Progenitor cell of endocrine pancreas (in vitro differentiated cells): ENCODE measurements at places on chromosomes 7 and 10. TPM values are rescaled to one million over a fixed set of nuclear protein-coding genes. Genes with fewer than 3 reads are reported as not detected.

- no peaks in the 10 kb centered on the region for H3K36me3 ChIP-seq
- no peak overlapping the region for H3K4me3 ChIP-seq
- H3K27me3 ChIP-seq = peaks cover 43% of the 10 kb centered on the region
- H3K4me1 ChIP-seq = peaks cover 4% of the 10 kb centered on the region
- no peak overlapping the region for H3K27ac ChIP-seq
These were observed 28.2 kb upstream of the C10orf53 start for GRCh38 chr10:49651039-49651835.

GRCh38 chr10:128573281-128573845 is 447.1 kb upstream of the MKI67 start:
- no peaks in the 10 kb centered on the region for H3K4me1 ChIP-seq
- H3K36me3 ChIP-seq = no peaks in the 10 kb centered on the region
- peaks cover 44% of the 10 kb centered on the region for H3K27me3 ChIP-seq
- no peak for DNase-seq
- no peak overlapping the region for H3K27ac ChIP-seq

DNA sequence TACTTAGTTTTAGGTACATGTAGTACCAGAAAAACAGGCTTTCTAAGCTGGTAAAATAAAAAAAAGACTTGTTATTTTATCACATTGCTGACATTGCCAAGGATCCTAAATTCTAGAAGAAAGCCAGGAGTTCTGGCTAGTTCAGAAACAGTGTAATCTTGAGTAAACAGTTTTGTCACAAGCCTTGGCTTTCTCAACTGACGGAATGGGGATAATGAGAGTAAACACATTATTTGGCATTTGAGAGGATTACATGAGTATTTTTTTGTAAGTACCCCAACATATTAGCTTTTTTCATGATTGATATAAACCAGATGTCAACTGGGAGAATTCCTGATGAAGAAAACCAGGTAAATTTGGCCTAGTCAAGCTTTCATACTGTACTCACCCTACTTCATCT is 269.8 kb downstream of the SORCS1 start:
- H3K4me3 ChIP-seq = no peak overlapping the region
- H3K4me1 ChIP-seq = peaks cover 29% of the 10 kb centered on the region
- no peak for DNase-seq
- H3K27me3 ChIP-seq = no peaks in the 10 kb centered on the region

DNA sequence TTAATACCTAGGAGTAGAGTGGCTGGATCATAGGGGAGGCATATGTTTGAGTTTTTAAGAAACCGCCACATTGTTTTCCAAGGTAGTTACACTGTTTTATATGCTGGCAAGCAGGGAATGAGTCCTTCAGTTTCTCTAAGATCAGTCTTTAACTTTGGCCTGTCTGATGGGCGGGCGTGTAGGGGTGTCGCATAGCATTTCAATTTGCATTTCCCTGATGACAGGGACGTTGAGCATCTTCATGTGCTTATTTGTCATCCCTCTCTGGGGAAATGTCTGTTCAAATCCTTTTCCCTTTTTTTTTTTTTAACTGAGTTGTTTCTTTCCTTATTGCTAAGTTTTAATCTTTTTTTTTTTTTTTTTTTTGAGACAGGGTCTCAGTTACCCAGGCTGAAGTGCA is 9.8 kb downstream of the MTG1 start:
- peaks cover 44% of the 10 kb centered on the region for H3K36me3 ChIP-seq
- no peaks in the 10 kb centered on the region for H3K27me3 ChIP-seq
- H3K4me1 ChIP-seq = peaks cover 4% of the 10 kb centered on the region
- no peak for DNase-seq
- H3K4me3 ChIP-seq = no peak overlapping the region

ERVW-1 gene
- total RNA-seq = not detected in 2 replicates

- peaks cover 19% of the 10 kb centered on the region for H3K27me3 ChIP-seq
- no peak overlapping the region for H3K27ac ChIP-seq
- no peaks in the 10 kb centered on the region for H3K4me1 ChIP-seq
- DNase-seq = no peak
- H3K4me3 ChIP-seq = no peak overlapping the region
- H3K36me3 ChIP-seq = no peaks in the 10 kb centered on the region
These were observed 591.5 kb downstream of the DNAJB6 start for GRCh38 chr7:157928171-157928794.

EBF3 gene
- 0.19 and 0.38 TPM in 2 replicates for total RNA-seq

- peaks cover 21% of the 10 kb centered on the region for H3K27me3 ChIP-seq
- no peaks in the 10 kb centered on the region for H3K4me1 ChIP-seq
- H3K4me3 ChIP-seq = no peak overlapping the region
- no peak overlapping the region for H3K27ac ChIP-seq
- no peaks in the 10 kb centered on the region for H3K36me3 ChIP-seq
These were observed 224.0 kb upstream of the GRB10 start for GRCh38 chr7:51006483-51007235.

- H3K27ac ChIP-seq = no peak overlapping the region
- H3K4me3 ChIP-seq = no peak overlapping the region
- H3K27me3 ChIP-seq = peaks cover 12% of the 10 kb centered on the region
- no peaks in the 10 kb centered on the region for H3K36me3 ChIP-seq
These were observed 77.5 kb downstream of the AFAP1L2 start for GRCh38 chr10:114326795-114327194.

HOGA1 gene
- total RNA-seq = 10.5 and 11.9 TPM in 2 replicates

STRA8 gene
- total RNA-seq = not detected in 2 replicates

LIPN gene
- total RNA-seq = not detected in 2 replicates

GRCh38 chr10:61896854-61897661 is 4.4 kb upstream of the ARID5B start:
- peak overlapping the region; percentile 81 for H3K4me3 ChIP-seq
- no peaks in the 10 kb centered on the region for H3K36me3 ChIP-seq
- peaks cover 29% of the 10 kb centered on the region for H3K4me1 ChIP-seq
- DNase-seq = peak; percentile 49
- peak overlapping the region; percentile 93 for H3K27ac ChIP-seq
- peaks cover 7% of the 10 kb centered on the region for H3K27me3 ChIP-seq

DNA sequence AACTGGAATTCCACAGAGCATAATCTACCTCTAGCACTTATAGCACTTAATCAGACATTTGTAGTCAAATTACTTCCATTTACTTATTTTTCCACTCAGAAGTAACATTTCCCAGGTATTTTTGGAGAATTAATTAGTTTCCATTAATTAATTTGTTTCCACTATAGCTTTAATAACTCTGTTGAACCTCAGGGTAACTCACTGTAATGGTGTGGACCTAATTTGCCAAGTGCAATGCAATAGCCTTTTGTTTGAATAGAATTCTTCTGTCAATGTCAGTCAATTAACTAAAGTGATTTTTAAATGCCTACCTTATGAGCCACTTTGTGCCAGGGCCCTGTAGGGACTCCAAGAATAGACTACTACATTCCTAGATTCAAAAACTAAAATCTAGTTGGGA is 115.4 kb downstream of the CSTF2T start:
- no peak overlapping the region for H3K4me3 ChIP-seq
- no peaks in the 10 kb centered on the region for H3K27me3 ChIP-seq
- DNase-seq = no peak
- H3K27ac ChIP-seq = no peak overlapping the region
- peaks cover 3% of the 10 kb centered on the region for H3K4me1 ChIP-seq
- H3K36me3 ChIP-seq = no peaks in the 10 kb centered on the region

GRCh38 chr7:155168597-155169480 is 98.7 kb downstream of the HTR5A start:
- no peak for DNase-seq
- H3K27ac ChIP-seq = no peak overlapping the region
- H3K4me1 ChIP-seq = no peaks in the 10 kb centered on the region
- no peak overlapping the region for H3K4me3 ChIP-seq
- H3K27me3 ChIP-seq = peaks cover 6% of the 10 kb centered on the region
- H3K36me3 ChIP-seq = no peaks in the 10 kb centered on the region

DNA sequence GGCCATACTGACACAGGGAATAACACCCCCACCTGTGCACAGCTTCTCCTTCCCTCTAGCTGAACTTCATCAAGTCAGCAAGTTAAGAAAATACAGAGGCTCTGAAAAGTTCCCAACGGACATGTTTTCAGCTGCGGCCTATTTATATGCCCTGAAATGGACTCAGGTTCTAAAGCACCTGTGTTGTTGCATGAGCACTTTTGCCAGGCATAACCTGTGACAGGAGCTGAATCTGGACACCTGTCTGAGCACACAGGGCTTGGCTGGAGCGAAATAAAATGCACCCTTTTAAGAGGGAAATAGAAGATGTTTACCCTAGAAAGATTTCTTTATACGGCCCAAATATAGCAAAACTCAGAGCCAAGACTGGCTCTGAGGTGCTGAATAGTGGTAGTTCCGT is 46.7 kb downstream of the COBL start:
- H3K27me3 ChIP-seq = peaks cover 12% of the 10 kb centered on the region
- peaks cover 1% of the 10 kb centered on the region for H3K36me3 ChIP-seq
- peaks cover 20% of the 10 kb centered on the region for H3K4me1 ChIP-seq
- no peak for DNase-seq
- no peak overlapping the region for H3K27ac ChIP-seq

PLXNA4 gene
- total RNA-seq = 0.38 and 0.40 TPM in 2 replicates

LIPF gene
- not detected in 2 replicates for total RNA-seq

DNA sequence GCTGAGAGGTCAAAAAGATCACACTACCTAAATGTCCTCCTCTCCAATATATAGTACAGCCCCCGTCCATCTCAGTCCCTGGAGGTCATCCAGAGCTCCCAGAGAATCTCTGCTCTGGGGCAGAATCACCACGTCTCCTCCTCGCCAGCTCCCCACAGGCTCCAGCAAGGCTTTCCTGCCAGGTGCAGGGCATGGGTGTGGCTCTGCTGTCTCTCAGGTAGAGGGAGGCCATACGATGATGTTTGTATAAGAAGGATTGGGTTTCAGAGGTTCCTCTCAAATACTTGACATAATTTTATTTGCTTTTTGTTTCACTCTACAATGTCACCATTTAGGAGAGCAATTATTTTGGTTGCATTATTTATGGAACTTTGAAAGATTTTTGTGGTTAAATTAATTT is 98.3 kb upstream of the PRSS58 start:
- no peaks in the 10 kb centered on the region for H3K36me3 ChIP-seq
- H3K27me3 ChIP-seq = peaks cover 12% of the 10 kb centered on the region
- peaks cover 2% of the 10 kb centered on the region for H3K4me1 ChIP-seq
- no peak overlapping the region for H3K4me3 ChIP-seq
- no peak overlapping the region for H3K27ac ChIP-seq

PHTF2 gene
- 12.3 and 13.0 TPM in 2 replicates for total RNA-seq

- H3K36me3 ChIP-seq = peaks cover 8% of the 10 kb centered on the region
- no peak for DNase-seq
- no peaks in the 10 kb centered on the region for H3K27me3 ChIP-seq
- no peak overlapping the region for H3K4me3 ChIP-seq
These were observed 130.3 kb downstream of the NRF1 start for GRCh38 chr7:129741743-129742213.

DNA sequence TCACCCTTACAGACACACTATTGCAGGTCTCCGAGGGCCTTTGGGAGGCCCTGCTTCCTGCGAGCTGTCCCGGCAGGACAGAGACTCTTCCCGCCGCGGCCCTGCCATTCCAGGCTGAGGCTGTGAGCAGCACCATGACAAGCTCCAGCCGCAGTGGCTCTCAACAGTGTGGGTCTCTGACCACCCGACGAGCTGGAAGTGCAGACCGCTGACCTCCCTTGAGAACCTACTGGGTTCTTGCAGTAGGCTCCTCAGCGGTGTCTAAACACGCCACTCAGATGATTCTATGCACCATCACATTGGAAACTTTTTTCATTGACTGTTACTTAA is 303.4 kb downstream of the WDR37 start:
- no peak overlapping the region for H3K27ac ChIP-seq
- H3K27me3 ChIP-seq = peaks cover 12% of the 10 kb centered on the region
- no peak overlapping the region for H3K4me3 ChIP-seq
- H3K36me3 ChIP-seq = no peaks in the 10 kb centered on the region
- no peak for DNase-seq

- no peak overlapping the region for H3K4me3 ChIP-seq
- H3K4me1 ChIP-seq = peaks cover 14% of the 10 kb centered on the region
- no peak for DNase-seq
- H3K36me3 ChIP-seq = no peaks in the 10 kb centered on the region
- H3K27me3 ChIP-seq = no peaks in the 10 kb centered on the region
- no peak overlapping the region for H3K27ac ChIP-seq
These were observed 33.1 kb upstream of the ANK3 start for GRCh38 chr10:60422809-60423208.

DNA sequence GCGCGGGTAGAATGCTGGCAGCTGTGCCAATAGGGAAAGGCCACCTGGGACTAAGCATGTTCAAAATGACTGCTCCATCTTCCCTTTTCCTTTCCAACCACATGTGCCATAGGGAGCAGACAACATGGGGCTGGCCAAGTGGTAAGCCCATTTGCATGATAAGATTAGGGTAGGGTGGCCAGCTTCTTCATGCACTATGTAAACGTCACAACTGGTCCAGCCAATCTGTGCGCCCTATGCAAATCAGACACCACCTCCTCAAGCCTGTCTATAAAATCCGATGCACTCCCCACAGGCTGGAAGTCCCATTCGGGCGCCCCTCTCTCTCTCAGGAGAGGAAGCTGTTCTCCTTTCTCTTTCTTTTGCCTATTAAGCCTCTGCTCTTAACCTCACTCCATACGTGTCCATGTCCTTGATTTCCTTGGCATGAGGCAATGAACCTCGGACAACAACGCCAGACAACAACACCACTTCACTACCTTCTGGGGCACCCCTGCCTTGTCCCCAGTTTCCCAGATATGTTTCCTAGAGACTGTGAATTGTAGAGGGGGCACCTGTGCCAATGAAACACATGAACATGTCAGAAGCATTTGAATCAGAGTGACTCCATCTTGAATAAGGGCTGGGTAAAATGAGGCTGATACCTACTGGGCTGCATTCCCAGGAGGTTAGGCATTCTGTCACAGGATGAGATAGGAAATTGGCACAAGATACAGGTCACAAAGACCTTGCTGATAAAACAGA is 19.1 kb upstream of the EXOC6 start:
- no peaks in the 10 kb centered on the region for H3K36me3 ChIP-seq
- no peak overlapping the region for H3K4me3 ChIP-seq
- peaks cover 13% of the 10 kb centered on the region for H3K4me1 ChIP-seq

DNA sequence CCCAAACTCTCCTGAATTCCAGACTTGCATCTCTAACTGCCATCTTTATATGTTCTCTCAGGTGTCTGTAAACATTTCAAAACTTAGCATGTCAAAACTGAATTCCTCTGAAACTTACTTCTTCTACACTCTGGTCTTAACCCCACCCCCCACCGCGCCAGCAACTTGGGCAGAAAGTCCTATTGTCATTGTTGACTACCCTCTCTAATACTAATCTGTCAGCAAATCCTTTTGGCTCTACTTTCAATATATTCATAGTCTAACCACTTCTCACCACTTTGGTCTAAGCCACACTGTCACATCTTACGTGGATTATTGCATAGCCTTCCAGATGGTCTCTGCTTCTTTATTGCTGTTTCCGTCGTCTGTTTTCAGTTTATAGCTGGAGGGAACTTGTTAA is 86.6 kb downstream of the AHCYL2 start:
- H3K36me3 ChIP-seq = peaks cover 2% of the 10 kb centered on the region
- H3K27me3 ChIP-seq = no peaks in the 10 kb centered on the region
- DNase-seq = no peak
- H3K4me3 ChIP-seq = no peak overlapping the region

GRCh38 chr10:80453056-80453841 is 861 bp upstream of the TSPAN14 start:
- H3K36me3 ChIP-seq = no peaks in the 10 kb centered on the region
- peaks cover 26% of the 10 kb centered on the region for H3K4me1 ChIP-seq
- no peaks in the 10 kb centered on the region for H3K27me3 ChIP-seq
- no peak for DNase-seq
- H3K27ac ChIP-seq = peak overlapping the region; percentile 99
